Endothelial cell of umbilical vein (primary cell): ENCODE measurements at places on chromosomes 3 and 15. TPM values are rescaled to one million over a fixed set of nuclear protein-coding genes. Genes with fewer than 3 reads are reported as not detected.

GRCh38 chr15:99755692-99756409 is 22.6 kb upstream of the LYSMD4 start:
- peak; percentile 73 for DNase-seq
- no peak overlapping the region for H3K27ac ChIP-seq
- H3K4me1 ChIP-seq = no peaks in the 10 kb centered on the region
- H3K27me3 ChIP-seq = no peaks in the 10 kb centered on the region

GRCh38 chr3:128824132-128824850 is 55.1 kb upstream of the ACAD9 start:
- H3K4me1 ChIP-seq = no peaks in the 10 kb centered on the region
- H3K27me3 ChIP-seq = no peaks in the 10 kb centered on the region
- DNase-seq = no peak
- H3K36me3 ChIP-seq = no peaks in the 10 kb centered on the region

GRCh38 chr3:113092746-113093145 is 102.0 kb downstream of the GTPBP8 start:
- no peak for DNase-seq
- H3K27me3 ChIP-seq = no peaks in the 10 kb centered on the region
- H3K27ac ChIP-seq = no peak overlapping the region
- no peak overlapping the region for H3K4me3 ChIP-seq

ANKRD63 gene
- not detected in 2 replicates for total RNA-seq
